ENCODE measurements at places on chromosomes 7 and 10. TPM values are rescaled to one million over a fixed set of nuclear protein-coding genes. Genes with fewer than 3 reads are reported as not detected.

Gene ADIRF
- total RNA-seq, result 520 TPM

GRCh38 chr10:6507311-6507710 is 72.8 kb downstream of the PRKCQ start:
- H3K27ac ChIP-seq, result no peak overlapping the region
- no peaks in the 10 kb centered on the region for H3K4me1 ChIP-seq
- DNase-seq, result no peak
- no peaks in the 10 kb centered on the region for H3K27me3 ChIP-seq
- H3K36me3 ChIP-seq, result no peaks in the 10 kb centered on the region
- no peak overlapping the region for H3K4me3 ChIP-seq

Gene ZNF727
- 6.3 TPM for total RNA-seq

DNA sequence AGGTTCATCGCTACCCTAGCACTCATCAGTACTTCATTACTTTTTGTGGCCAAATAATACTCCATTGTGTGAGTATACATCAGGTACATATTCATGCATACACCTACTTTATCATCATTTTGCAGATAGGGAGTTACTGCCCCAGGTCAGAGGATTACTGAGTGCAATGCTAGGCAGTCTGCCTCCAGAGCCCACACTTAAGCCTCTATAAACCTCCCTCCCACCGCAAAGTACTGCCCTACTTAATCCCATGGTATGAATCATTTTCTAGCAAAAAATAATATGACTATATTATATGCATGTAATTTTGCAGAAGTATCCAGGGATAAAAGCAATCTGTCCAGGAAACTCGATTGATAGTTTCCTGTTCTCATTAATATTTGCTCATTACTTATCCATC is 194.3 kb downstream of the GRID1 start:
- H3K36me3 ChIP-seq, result no peaks in the 10 kb centered on the region
- no peak for DNase-seq
- H3K27me3 ChIP-seq, result no peaks in the 10 kb centered on the region
- no peaks in the 10 kb centered on the region for H3K4me1 ChIP-seq
- no peak overlapping the region for H3K27ac ChIP-seq
- H3K4me3 ChIP-seq, result no peak overlapping the region

Measured in aorta (tissue), 5 donors.